Adipocyte (in vitro differentiated cells): ENCODE measurements at places on chromosomes 16 and 17.
A peak's percentile ranks its signal among the peaks of the same experiment; 100 is the strongest.

- peak; percentile 55 for DNase-seq
Measured at GRCh38 chr17:77304051-77304745, 163.4 kb downstream of the SEC14L1 start.

- no peak for DNase-seq
Measured at GRCh38 chr16:11181899-11182279, 74.1 kb downstream of the SOCS1 start.

DNA sequence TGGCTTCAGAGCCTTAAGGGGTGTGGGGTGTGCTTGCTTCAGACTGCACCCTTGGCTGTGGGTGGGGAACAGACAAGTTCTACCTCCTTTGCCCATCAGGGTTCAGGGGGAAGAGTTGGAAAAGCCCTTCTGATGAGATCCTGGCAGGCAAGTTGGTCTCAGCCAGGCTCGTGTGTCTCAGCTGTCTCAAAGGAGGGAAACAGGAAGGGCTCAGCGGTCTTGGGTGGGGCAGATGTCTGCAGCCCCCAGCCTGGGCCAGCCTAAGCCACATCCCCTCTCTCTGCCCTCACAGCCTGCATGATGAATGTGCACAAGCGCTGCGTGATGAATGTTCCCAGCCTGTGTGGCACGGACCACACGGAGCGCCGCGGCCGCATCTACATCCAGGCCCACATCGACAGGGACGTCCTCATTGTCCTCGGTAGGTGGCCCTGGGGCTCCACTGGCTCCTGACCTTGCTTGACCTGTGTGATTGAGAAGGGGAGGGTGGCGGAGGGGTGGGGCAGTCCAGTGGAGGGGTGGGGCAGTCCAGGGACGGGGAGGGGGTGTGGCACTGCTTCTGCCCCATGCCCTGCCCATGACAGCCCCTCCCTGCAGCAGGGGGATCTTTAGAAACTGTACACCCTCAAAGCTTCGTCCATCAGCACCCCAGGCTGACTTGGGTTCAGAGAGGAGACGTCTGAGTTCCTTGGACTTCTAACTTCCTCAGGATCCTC is 199.5 kb downstream of the PRKCB start:
- no peak for DNase-seq

DNA sequence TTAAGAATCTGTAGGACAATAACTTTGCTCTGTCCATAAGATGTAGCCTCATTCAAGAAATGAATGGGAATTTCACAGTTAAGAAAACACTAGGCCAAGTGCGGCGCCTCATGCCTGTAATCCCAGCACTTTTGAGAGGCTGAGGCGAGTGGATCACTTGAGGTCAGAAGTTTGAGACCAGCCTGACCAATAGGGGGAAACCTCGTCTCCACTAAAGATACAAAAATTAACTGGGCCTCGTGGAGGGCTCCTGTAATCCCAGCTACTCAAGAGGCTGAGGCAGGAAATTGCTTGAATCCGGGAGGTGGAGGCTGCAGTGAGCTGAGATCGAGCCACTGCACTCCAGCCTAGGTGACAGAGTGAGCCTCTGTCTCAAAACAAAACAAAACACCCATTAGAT is 19.9 kb upstream of the RSL1D1 start:
- DNase-seq, result no peak

- no peak for DNase-seq
Measured at GRCh38 chr17:70040336-70040735, 34.7 kb upstream of the KCNJ16 start.

DNA sequence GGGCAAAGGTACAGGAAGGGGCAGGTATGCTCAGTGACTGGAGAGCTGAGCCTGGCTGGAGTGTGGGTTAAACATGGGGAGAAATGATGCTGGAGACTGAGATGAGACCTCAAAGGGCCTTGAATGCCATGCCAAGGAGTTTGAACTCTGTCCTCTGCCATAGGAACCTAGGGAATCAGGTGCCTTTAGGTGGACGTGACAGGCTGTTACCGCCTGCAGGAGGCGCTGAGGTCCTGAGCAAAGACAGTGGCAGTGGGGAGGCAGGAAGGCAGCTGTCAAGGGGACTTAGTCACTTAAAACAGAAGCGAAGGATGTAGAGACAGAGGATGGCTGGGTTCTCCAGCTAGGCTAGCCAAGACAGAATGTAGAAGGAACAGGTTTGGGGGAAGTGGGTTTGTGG is 9.1 kb downstream of the PSMB3 start:
- peak; percentile 13 for DNase-seq

GRCh38 chr16:19868421-19868820 is 16.2 kb downstream of the GPRC5B start:
- no peak for DNase-seq

- no peak for DNase-seq
Measured at GRCh38 chr16:49712542-49712941, 143.4 kb downstream of the ZNF423 start.

DNA sequence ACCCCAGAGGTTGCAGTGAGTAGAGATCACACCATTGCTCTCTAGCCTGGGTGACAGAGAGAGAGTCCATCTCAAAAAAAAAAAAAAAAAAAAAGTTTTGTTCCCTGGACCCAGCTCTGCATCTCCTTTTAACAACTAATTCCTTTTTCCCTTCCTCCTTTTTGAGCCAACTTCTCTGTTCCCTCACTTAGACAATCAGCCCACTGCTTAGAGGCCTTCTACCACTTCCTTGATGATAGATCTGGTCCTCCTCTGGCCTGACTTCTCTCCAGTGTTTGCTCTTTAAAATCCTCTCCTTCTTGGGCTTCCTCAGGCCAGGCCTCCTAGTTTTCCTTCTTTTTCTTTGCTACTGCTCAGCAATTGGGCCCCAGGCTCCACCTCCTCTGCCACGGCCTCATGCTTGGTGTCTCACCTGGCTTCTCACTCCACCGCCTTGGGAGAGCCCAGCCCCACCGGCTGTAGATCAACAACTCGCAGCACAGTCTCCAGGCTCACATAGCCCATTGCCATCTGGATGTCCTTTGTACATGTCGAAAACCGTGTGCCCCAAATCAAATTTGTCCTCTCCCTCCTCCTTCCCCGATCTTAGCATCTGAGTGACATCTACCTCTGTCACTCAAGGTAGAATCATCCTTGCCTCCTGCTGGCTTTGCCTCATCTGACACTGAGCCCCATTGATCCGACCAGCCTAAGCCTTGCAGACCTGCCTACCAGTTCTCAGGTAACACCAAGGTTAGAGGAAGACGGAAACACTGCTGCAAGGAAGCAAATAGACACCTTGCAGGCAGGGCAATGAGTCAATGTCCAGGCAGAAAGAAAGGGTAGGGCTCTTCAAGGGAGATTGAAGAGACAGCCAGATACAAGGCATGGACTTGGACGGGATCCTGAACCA is 17.4 kb downstream of the ARHGAP27 start:
- no peak for DNase-seq

DNA sequence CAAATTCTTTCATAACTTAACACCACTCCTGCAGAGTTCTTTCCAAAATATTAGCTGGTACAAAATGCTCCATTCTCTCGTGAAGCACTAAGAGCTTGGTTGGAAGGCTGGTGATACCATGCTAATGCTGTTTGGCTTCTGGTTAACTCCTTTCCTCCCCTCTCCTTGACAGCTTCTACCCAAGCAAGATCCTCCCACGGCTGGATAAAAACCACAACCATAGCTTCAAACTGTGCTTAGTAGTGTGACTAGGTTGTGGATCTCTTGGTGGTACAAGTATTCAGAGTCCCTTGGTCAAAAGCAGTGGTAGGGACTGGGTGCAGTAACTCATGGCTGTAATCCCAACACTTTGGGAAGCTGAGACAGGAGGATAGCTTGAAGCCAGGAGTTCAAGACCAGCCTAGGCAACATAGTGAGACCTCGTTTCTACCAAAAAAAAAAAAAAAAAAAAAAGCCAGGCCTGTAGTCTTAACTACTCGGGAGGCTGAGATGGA is 2.3 kb downstream of the PHAF1 start:
- no peak for DNase-seq

- peak; percentile 87 for DNase-seq
Measured at GRCh38 chr16:15498427-15499175, 64.2 kb downstream of the BMERB1 start.
